ENCODE measurements at places on chromosomes 13 and 19. TPM values are rescaled to one million over a fixed set of nuclear protein-coding genes. Genes with fewer than 3 reads are reported as not detected.

The RDH8 gene
- not detected for total RNA-seq

The ZNF763 gene
- 5.5 TPM for total RNA-seq

The KCNK6 gene
- total RNA-seq, result 2.9 TPM

The TYROBP gene
- total RNA-seq, result 161 TPM
